ENCODE measurements at places on chromosomes 13 and 19.

DNA sequence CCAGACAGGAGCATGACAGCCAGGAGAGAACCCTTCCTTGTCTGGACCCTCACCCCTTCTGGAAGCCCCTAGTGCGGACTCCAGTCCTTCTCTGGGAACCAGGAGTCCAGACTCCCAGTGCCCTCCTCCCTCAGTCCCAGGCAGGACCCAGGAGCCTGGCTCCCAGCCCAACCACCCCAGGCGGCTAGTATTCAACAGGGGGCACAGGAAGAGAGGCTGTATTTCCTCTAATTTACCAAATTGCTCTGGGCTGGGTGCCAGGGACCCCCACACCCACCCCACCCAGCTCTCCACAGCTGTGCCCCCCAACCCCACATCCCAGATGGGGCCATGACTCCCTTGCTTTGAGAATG is 3.3 kb downstream of the GRIN2D start:
- DNase-seq: no peak

DNA sequence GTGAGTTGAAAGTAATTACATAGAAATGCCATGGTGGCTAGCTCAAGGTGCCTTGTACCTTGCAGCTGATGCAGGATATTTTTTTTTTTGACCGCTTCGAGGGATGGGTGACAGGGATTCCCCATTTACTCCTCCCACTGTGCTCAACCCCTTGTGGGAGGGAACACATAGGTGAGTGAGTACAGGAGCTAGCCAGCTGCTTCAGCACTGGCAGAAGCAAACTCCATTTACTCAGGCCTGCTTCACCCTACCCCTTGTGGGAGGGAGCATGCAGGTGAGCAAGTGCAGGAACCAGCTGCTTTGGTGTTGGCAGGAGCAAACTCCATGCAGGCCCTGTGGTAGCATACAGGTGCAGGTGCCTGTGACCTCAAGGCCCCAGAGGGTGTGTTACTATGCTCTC is 330.1 kb downstream of the TDRD3 start:
- DNase-seq: no peak

DNA sequence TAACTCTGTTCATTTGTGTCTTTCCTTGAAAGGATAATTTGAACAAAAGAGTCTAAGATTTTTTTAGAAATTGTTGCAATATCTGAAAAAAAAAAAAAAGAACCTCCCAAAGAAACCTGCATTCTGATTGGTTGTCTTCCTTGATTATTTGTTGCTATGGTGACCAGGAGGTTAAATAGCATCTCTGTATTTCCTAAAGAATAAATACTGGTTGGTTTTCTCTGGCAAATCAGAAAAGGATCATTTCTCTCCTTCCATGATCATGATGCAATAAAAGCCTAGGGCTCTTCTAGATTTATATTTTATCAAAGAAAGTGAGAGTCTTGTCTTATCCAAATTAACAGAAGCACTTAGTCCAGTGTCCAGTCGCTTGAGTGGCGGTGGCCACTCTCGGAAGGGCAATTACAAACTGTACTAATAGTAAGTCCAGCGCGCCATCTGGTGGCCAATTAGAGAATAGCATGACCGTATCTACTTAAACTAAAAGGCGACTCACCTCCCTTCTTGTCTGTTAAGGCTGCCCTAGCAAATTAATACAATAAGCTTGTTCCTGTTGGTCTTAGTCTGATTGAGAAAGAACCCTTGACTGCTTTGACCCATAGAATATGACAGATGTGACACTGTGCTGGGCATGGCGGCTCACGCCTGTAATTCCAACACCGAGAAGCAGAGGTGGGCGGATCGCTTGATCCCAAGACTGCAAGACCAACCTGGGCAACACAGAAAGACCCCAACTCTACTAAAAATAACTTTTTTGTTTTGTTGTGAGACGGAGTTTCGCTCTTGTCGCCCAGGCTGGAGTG is 47.0 kb upstream of the PNMA8B start:
- peak; percentile 83 for DNase-seq

DNA sequence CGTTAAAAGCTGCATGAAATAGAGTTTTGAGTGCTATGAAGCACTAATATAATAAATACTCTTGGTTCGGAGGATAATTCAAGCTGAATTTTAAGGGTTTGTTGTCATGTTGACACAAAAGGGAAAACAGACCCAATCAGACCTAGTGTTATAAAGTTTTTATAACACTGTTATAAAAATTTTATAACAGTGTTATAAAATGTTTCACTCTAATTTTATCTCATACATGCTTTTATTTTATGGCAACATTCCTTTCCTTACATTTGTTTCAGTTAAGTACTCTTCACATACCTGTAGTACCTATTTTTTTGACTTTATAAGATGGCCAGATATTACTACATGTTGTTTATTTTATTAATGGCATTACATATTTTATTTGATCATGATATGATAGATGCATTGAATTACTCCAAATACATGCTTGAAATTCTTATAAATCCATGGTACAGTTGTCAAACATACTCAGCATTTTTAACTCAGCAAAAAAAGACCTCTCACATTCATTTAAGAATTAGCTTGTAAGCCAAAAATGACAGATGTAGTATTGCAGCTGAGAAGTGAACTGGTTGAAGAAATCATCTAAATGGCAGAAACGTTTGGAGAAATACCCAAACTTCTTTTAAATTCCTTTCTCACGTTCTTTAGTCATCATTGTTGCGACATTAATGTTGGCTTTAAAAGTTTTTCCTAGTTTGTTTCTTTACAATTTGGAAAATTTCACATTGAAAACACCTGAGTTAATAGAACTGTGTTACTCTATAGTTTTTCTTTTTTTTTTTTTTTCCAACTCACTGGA is 104.5 kb downstream of the PIBF1 start:
- no peak for DNase-seq
